ENCODE measurements at places on chromosomes 2 and 18.
A peak's percentile ranks its signal among the peaks of the same experiment; 100 is the strongest.

GRCh38 chr2:19759880-19760279 is 141.9 kb downstream of the TTC32 start:
- DNase-seq, result no peak

DNA sequence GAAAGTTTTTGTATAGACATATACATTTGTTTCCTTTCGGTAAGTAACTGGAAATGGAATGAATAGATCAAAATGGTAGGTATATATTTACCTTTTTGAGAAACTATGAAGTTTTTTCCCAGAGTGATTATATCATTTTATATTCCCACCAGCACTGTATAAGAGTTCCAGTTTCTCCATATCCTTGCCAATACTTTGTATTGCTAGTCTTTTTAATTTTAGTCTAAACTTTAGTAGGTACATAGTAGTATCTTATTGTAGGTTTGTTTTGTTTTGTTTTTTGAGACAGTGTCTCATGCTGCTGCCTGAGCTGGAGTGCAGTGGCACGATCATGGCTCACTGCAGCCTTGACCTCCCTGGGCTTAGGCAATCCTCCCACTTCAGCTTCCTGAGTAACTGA is 56.6 kb downstream of the AGPS start:
- no peak for DNase-seq

- no peak for DNase-seq
These were observed 95.2 kb upstream of the SPRED2 start for GRCh38 chr2:65527451-65528240.

GRCh38 chr2:69299772-69300516 is 87.1 kb downstream of the GFPT1 start:
- no peak for DNase-seq

DNA sequence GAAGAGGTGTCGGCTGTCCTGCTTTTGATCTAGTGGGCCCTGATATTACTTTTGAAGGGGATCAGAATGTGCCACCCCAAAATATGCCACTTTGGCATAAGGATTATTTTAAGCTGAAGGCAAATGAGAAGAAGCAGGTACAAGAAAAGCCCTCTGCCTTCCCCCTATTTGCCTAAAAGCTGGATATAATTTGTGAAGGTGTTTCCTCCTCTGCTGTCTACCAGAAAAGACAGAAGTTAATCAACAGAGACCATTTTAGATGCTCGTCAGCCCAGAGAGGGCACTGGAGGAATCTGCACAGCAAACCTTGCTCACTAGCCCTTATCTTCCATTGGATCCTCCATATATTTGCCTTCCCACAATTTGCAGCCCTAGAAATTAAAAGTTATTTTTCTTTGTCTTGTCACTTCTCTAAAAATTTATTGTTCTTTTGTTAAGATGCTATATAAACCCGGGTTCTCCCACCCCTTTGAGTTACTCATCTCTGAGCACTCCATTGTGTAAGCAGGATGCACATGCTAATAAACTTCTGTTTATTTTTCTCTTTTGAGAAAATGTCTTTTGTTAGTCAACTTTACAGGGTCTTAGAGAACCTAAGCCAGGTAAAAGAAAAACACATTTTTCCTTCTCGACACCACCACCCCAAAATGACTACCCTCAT is 163.2 kb upstream of the SLC1A4 start:
- no peak for DNase-seq

- DNase-seq, result peak; percentile 17
These were observed at the start of gene SPATS2L for GRCh38 chr2:200306196-200306930. Gene SPATS2L, plus strand, starts transcription at chr2:200306693. Its CDS starts 82,552 bp downstream, at chr2:200389245.

DNA sequence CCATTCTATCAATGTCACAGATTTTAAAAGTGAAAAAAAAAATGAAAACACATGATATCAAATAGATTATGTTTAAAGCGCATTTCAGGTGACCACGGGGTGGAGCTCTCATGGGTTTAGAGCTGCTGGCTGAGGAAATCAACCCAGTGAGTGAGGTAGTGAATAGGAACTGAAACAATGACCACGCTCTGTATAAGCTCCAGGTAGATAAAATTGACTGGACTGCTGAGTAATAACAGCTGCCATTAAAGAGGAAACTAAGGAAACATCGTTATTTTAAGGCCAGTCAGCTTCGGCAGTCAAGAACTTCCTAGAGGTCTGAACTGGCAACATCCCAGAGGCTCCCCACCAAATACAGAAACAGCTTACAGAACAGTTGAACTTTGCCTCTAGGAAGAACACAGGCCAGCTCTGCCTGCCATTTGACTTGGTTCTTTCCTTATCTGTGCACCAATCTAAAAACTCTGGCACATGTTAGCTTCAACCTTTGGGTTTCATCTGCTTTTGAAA is 185.9 kb downstream of the PDE1A start:
- DNase-seq, result no peak

GRCh38 chr2:20747317-20747716 is 75.6 kb downstream of the LDAH start:
- no peak for DNase-seq

- DNase-seq, result no peak
These were observed 27.7 kb downstream of the ADRA2B start for GRCh38 chr2:96088340-96089335.

DNA sequence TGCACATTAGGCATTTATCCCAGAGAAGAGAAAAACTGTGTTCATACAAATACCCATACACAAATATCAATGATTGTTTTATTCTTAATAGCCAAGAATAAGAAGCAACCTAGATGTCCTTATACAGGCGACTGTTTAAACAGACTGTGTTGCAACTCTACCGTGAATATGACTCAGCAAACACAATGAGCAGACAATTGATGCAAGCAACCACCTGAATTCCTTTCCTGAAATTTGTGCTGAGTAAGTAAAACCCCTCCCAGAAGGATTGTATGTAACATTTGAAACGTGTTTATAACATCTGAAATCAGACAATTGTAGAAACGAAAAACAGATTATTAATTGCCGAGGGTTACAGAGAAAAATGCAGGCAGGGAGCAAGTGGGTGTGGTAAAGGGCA is 621.9 kb upstream of the SOX11 start:
- no peak for DNase-seq

DNA sequence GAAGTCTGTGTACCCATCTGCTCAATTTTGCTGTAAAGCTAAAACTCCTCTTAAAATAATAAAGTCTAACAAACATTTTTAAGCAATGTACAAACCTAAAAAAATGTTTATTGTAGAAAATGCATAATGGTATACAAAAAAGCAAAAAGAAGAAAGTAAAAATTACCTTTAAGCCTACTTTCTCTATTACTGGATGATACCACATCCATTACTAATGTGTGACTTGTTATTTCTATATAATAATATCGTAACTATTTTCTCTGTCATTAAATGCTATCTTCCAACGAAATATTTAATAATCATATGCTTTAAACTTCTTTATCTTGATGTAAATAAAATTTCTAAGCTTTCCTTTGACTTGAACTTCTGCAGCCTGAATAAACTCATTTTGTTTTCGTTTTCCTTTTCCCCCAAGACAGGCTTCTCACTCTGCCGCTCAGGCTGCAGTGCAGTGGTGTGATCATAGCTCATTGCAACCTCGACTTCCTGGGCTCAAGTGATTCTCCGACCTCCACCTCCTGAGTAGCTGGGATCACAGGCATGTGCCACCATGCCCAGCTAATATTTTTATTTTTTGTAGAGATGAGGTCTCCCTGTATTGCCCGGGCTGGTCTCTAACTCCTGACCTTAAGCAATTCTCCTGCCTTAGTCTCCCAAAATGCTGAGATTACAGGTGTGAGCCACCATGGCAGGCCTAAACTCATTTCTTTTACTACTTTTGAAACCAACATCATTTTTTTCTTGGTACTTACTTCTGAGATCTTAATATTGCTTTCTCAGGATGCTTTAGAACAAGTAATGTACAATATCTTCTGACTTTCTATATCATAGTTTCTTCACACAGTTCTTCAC is 18.1 kb upstream of the DNAH7 start:
- no peak for DNase-seq

DNA sequence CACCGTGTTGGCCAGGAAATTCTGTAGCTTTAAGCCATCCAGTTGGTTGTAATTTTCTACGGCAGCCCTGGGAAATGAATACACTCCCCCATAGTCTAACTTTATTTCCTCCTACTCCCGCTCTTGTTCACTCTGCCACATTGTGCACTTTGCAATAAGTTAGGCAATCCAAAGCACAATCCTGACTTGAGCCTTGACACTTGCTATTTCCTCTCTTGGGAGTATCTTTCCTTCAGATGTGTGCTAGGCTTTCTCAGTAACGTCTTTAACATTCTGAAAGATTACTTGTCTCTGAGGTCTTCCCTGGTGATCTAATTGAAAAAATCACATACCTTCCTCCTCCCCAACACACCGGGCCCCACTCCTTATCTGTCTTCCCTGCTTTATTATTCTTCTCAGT is 65.9 kb upstream of the RAB27B start:
- no peak for DNase-seq

DNA sequence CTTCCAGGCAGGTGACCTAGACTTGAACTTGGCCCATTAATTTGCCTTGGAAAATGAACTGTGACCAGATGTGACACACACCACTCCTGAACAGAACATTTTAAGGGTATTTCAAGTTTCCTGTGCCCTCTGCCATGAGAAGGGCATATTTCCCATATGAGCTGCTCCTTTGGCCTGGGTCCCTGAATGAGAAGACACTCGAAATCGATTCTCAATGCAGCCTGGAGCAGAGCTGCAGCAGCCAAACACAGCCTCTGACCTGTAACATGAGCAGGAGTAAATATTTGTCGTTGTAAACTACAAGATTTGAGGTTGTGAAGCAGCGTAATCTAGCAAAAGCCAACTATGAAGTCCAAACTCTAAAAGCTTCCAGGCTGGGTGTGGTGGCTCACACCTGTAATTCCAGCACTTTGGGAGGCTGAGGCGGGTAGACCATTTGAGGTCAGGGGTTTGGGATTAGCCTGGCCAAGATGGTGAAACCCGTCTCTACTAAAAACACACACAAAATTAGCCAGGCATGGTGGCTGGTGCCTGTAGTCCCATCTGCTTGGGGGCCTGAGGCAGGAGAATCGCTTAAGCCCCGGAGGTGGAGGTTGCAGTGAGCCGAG is 30.1 kb upstream of the SOS1 start:
- DNase-seq, result no peak

GRCh38 chr2:212327171-212327809 is 211.3 kb downstream of the ERBB4 start:
- DNase-seq, result no peak

DNA sequence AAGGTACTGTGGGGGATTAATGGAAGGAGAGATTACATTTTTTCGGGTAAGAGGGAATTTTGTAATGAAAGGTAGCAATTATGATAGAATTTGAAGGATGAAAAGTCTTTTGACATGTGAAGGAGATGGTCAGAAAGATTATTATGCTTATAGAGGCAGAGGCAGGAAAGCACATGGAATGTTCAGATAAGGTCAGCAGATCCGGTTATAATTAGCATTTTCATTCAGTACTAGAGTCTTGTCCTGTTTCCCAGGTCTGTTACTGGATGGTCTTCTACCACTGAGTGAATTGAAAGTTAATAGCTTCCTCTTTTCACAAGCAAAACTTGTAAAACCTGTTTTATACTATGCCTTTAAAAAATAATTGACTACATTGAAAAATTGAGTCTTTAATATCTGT is 116.9 kb downstream of the PHLPP1 start:
- no peak for DNase-seq

DNA sequence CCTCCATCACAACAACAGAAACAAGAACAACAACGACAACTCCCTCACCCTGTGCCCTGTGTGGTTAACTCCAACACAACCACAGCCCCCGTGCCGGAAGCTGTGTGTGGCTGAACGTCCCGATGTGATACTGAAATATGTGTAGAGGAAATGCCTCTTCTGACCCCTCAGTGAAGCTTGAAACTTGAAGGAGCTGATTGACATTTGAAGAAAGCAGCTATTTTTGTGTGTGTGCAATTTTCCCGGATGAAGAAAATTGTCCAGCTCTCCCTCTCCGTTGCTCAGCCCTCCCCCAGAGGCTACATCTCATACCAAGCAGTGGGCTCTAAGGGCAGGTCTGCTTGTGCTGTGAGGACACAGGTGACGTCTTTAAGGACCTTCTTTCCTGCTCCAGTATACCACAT is 173.8 kb downstream of the ICOS start:
- peak; percentile 25 for DNase-seq

DNA sequence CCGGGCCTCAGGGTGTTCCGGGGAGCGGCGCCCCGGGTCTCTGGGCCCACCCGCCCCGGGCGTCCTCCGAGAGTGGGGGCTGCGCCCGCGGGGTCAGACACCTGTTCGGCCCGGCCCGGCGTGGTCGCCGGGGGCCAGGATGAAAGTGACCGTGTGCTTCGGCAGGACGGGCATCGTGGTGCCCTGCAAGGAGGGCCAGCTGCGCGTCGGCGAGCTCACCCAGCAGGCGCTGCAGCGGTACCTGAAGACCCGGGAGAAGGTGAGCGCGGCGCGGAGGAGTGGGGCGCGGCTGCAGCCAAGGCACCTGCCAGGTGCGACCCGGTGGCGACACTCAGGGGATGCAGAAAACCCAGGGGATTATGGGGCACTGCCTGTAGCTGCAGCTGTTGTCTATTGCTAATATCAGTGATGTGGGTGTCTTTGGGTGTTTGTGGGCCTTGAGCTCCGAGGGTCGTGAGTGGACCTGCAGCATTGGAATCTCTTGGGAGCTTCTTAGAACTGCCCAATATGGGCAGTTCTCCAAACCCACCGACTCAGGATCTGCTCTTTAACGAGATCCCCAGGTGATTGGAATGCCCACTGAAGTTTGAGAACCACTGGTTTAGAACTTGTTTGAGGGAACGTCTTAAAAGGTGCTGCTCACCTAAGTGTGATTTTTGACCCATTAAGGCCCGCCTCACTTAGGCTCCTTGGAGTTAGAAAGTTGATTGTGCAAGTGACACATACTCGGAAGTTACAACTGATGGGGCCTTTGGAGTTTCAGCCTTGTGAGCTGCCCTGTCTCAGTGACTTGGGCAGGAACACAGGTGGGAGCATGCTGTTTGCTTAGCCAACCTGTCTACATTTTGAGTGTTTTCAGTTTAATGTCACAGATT is 823 bp downstream of the PARD3B start:
- no peak for DNase-seq

- no peak for DNase-seq
These were observed 21.3 kb upstream of the CD28 start for GRCh38 chr2:203685081-203685621.

DNA sequence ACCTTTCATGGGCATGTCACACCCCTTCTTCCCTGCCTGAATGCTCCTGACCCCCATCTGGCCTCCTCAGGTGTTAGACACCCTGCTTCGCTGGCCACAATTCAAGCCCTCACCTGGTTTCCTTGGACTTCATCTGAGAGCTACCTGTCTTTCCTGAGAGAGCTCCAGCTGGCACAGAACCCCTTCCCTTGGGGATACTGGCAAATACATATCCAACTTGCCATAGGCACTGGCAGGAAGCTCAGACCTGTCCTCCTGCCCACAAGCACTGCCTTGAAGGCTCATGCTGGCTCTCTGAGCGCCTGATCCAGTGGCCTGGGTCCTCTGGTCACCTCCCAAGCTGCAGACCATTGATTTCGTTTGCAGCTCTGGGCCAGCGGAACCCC is 74.1 kb upstream of the MAP4K3 start:
- no peak for DNase-seq

DNA sequence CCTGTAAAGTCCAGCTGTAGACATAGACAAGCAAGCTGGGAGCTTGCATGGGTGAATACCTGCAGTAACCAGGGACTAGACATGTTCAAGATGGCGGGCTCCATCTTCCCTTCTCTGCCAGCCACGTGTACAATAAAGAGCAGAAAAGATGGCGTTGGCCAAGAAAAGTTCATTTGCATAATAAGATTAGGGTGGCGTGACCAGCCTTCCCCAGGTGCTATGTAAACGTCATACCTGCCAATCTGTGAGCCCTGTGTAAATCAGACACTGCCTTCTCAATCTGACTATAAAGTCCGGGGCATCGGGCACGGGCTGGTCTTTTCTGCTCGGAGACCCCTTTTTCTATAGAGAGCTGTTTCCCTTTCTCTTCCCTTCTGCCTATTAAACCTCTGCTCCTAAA is 101.6 kb upstream of the XPO1 start:
- no peak for DNase-seq

GRCh38 chr2:38244301-38244700 is 132.8 kb downstream of the ATL2 start:
- DNase-seq, result no peak

Data from stimulated activated CD8-positive, alpha-beta memory T cell treated with anti-CD3 and anti-CD28 coated beads, Interleukin-4, amount 100 ng/mL, for 4 hours (primary cell).